ENCODE measurements at places on chromosomes 7 and 10. TPM values are rescaled to one million over a fixed set of nuclear protein-coding genes. Genes with fewer than 3 reads are reported as not detected.

DNA sequence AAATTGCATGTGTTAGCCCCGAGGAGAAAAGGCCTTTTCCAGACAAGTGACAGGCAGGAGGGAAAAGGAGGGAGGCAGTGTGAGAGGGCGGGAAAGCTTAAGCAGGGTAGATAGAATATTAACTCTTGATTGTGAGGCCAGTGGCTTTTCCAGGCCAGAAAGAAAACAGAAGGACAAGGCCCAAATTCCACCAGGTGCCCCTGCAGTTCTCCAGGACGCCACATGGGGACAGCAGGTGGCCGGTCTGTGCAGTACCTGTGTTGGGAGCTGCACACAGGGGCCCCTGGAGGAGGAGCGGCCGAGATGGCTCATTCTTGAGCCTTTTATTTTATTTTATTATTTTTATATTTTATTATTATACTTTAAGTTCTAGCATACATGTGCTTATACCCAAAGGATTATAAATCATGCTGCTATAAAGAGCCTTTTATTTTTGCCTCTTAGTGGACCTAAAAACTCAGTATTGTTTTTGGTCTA, 141.3 kb upstream of the KLF14 start:
- DNase-seq = peak; percentile 69
- no peaks in the 10 kb centered on the region for H3K4me1 ChIP-seq
- peaks cover 2% of the 10 kb centered on the region for H3K27me3 ChIP-seq
- H3K27ac ChIP-seq = no peak overlapping the region

AKR1E2 gene
- 6.2 TPM for total RNA-seq

DNA sequence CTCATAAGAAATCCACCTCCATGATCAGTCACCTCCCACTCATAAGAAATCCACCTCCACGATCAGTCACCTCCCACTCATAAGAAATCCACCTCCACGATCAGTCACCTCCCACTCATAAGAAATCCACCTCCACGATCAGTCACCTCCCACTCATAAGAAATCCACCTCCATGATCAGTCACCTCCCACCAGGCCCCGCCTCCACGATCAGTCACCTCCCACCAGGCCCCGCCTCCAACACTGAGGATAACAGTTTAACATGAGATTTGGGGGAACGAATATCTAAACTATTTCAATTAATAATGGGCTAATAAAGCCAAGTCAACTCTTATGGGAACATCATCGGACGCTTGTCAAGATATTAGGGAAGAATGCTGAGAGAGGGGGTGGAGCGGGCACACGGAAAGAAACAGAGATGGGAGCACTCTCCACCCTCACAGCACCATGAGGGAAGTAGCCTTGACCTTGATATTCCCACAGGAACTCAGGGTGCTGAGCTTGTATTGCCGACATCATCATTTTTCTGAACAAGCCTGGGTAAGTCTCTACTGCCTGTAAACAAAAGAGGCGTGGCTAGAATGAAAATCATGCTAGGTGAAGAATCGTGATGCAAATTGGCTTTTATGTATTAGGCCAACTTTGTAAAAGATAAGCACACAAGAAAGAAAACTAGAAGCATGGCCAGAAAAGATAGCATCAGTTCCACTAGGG, 303.5 kb upstream of the KLF6 start:
- H3K27ac ChIP-seq = no peak overlapping the region
- DNase-seq = no peak
- H3K4me1 ChIP-seq = peaks cover 9% of the 10 kb centered on the region
- no peaks in the 10 kb centered on the region for H3K36me3 ChIP-seq
- no peak overlapping the region for H3K4me3 ChIP-seq

DNA sequence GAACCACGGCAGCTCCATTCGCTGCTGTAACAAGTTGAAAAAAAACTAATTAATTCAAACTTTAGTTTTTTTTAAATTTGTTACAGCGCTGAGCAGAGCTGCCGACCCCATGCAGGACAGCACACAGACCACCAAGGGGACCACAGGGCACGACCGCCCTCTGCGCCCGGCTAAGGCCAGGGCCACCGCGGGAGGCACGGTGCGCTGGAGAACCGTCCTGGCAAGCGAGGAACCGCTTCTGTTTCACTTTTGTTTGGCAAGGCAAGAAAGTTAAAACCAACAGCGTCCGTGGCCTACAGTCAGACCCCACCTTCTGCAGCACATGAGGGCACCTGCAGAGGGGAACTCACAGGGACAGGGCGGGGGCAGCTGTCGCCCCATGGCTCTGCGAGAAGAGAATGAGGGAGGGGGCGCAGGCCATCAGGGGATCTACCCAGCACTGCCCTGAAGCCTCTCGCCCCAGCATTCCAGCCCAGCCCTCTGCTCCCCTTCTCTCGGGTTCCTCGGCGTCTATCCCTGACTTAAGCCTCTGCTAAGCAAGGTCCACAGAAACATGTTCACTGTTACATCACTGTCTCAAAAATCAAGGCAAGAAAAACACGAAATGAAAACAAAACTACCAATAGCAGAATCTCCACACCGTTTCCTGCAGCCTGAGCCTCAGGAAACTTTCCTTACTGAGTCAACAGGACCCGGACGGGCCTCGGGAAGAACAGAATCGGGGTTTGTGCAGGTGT, 204.4 kb downstream of the DIP2C start:
- H3K4me1 ChIP-seq = peaks cover 25% of the 10 kb centered on the region
- peaks cover under 1% of the 10 kb centered on the region for H3K36me3 ChIP-seq
- peaks cover 14% of the 10 kb centered on the region for H3K27me3 ChIP-seq
- peak overlapping the region; percentile 82 for H3K27ac ChIP-seq
- H3K4me3 ChIP-seq = no peak overlapping the region
- no peak for DNase-seq

All from endothelial cell (in vitro differentiated cells).